Right kidney (tissue), 9 donors: ENCODE measurements at places on chromosomes 3 and 15.

DNA sequence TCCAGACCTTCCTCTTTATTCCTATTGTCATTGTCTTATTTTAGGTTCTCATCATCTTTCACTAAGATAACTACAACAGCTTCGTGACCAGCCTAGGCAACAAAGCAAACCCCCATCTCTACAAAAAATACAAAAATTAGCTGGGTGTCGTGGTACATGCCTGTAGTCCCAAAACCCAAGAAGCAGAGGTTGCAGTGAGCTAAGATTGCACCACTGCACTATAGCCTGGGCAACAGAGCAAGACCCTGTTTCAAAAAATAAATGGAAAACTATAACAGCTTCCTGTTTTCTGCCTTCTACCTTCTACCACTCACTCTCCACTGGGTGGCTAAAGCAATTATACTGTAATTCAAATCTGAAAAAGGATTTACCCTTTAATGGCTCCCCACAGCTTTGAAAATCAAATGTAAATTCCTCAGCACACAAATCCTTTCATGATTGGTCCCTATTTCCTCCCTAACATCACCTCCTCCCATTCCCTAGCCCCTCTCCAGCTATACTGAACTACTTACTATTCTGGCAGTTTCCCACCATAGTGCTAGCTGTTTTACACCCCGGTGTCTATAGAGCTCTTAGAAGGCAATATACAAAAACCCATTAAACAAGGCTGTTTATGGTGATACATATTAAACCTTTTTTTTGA lies 33.4 kb downstream of the LRRFIP2 start:
- DNase-seq = no peak

- no peak for DNase-seq
Measured at GRCh38 chr3:17201538-17201937, 316.8 kb downstream of the PLCL2 start.

DNA sequence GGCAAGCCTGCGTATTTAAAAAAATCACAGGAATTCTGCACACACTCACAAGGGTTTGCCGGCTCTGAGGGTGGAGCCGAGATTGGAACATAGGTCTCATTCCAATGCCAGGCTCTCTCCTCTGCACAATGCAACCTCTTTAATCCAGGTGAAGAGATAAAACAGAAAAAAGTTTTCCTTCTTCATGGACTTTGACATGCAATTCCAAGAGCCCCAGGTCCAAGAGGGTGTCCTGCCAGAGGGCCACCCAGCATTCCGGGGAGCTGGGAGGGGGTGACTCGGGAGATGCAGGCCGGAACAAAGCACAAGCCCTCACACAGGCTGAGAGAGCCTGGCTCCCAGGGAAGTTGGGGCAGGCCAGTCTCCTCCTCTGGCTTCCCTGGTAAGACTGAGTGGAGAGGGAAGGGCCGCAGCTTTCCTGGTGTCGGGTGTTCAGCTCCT lies 6.7 kb upstream of the SLC12A8 start:
- DNase-seq = peak; percentile 13

GRCh38 chr3:30342318-30343060 lies 263.9 kb upstream of the TGFBR2 start:
- DNase-seq = no peak

- DNase-seq = no peak
Measured at GRCh38 chr3:14741510-14741909, 66.6 kb downstream of the C3orf20 start.

- DNase-seq = no peak
Measured at GRCh38 chr3:58487140-58487886, 4.6 kb upstream of the KCTD6 start.

DNA sequence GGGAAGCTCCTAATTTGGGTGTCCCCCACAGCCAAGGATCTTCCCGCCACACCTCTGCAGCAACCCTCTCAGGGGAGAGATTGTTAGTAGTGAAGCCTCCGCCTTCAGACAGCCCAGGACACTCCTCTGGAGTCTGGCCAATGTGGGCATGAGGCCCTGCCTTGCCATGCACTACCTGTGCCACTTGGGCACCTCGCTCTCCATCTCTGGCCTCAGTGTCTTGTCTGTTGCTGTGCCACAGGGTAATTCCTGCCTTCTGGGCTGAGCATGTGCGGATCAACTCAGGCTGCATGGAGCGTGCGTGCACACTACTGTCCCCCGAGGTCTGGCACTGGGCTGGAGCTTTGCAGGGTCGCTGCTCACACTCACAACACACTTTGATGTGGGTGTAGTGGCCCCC lies 7.9 kb upstream of the MESP1 start:
- DNase-seq = no peak

DNA sequence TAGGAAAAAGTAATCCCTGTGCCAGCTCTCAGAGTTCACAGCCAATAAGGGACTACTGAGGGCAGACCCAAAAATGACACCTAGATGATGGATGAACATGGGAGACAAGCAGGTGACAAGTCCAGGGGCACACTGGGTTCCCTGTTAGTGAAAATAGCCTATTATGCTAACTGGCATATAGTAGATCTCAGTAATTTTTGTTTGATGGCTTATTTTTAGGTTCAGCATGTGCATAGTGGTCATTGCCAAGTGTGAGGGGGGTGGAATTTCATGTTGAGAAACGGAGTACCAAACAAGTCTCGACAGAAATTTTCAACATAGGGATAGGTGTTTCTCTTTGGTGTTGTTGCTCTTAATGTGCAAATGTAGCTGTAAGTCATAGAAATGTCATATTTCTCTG lies 6.4 kb upstream of the ITGB5 start:
- DNase-seq = no peak

DNA sequence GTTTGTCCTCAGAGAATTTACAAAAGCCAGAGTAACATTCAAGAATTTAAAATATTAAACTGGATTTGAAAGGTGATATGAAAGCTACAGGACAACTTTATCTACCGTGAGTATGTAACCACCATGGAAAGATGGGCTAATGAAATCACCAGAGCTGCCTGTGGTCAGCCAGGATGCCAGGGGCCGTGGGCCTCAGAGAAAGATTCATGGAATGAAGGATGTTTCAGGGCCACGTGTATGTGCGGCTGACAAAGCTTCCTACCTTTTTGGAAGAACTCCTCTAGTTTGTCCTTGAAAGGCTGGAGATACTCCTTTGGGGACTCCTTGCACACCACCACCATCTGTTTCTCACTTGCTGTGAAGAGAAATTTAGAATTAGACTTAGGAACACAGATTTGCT lies 138.9 kb downstream of the GREM1 start:
- DNase-seq = no peak

DNA sequence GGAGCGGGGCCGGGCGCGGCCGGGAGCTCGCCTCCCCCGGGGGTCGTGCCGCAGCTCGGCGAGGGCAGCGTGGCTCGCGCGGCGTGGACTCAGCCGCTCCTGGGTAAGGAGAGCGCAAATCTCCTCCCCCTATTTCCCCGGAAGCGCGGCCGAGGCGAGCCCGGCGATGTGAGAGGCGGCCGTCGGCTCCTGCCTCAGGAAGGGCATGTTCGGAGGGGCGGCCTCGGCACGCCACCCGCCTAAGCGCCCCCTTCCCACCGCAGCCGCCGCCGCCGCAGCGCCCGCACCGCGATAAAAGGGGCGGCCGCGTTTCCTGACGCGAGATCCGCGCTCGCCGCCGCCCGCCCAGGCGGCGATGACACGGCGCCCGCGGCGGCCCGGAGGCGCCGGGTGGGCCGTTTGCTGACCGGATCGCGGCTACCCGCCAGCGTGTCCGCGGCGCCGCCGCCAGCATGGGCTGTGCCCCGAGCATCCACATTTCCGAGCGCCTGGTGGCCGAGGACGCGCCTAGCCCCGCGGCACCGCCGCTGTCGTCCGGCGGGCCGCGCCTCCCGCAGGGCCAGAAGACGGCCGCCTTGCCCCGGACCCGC lies at the start of gene PDE8A:
PDE8A (plus strand) TSS at position 146 of the 590 bp plus-strand sequence; CDS start at position 453, 307 bp downstream.
- DNase-seq = peak; percentile 83

DNA sequence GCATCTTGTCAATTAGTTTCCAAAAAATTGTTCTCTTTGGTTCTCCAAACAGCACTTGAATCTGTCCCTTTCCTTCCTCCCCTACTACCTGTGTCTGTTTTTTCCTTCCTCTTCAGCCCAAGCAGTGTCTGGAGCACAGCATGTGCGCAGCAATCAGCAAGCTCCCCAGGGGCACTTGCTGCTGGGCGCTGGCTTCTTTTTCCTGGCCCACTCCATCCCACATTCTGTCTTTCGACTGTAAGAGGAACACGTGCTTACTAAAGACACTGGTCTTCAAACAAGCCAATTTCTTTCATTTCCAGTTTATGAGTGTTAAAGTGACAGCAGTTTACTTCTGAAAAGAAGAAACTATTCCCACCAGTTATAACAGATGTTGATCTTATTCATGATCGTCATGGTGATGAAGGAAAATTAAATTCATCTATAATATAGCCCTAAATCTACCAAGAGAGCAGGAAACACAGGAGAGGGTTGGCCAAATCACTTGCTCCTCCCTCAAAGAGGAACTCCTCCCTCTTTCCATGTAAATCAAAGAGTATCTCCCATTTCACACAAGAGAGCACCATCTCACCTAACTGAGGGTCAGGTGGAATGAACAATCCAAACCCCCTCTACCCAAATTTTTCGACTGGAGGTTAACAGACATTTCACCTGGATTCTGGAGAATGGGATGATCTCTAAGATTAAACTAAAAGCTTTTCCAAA lies 115.4 kb downstream of the IGF2BP2 start:
- no peak for DNase-seq

DNA sequence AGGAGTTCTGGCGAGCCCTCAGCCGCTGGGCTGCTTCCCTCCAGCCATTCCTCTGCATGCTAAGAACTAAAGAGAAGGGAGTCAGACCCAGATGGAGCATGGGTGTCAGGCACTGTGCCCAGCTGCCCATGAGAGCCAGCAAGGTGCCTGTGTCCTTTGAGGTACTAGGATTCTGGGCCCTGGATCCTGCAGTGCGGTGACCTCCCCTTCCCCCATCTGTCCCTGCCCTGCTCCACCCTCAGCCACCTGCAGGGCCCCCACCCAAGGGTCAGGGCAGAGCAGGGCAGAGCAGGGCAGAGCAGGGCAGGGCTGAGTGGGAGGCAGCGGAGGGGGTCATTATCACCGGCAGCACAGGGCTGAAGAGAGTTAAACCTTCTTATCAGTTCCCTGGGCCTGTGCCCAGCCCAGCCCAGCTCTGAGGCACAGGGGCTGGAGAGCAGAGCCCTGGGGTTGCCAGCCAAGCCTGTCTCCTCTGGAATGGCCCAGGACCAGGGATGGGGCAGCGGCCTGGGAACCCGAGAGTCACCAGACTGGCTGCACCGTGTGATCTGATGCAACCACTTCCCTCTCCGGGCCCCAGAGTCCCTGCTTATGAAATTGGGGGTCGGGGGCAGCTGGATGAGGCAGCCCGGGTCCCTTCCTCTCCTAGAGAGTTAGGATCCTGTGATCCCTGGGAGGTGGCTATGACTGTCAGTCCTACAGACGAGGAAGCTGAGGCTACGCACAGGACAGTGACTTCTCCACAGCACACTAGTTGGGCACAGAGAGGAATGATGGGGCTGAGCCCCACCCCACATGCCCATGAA lies 17.3 kb downstream of the ZDHHC19 start:
- no peak for DNase-seq

DNA sequence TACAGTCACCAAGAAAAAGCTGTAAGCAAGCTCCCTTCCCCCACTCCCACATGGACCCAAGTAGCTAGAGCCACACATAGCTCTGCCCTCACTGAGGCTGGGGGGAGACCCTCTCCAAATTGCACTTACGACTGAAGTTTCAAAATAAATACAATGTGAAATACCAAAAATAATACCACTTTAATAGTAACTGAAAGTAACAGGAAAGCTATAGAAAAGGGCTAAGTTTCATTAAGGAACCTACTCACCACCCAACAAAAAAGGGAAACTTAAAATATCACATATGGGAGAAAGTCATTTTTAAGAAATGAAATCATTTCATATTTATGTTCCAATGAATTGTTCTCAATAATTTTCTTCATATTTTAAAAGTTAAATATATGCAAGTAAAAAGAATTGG lies 130.4 kb upstream of the UBE2E2 start:
- DNase-seq = no peak

GRCh38 chr15:58087871-58088270 lies 22.4 kb upstream of the ALDH1A2 start:
- no peak for DNase-seq

DNA sequence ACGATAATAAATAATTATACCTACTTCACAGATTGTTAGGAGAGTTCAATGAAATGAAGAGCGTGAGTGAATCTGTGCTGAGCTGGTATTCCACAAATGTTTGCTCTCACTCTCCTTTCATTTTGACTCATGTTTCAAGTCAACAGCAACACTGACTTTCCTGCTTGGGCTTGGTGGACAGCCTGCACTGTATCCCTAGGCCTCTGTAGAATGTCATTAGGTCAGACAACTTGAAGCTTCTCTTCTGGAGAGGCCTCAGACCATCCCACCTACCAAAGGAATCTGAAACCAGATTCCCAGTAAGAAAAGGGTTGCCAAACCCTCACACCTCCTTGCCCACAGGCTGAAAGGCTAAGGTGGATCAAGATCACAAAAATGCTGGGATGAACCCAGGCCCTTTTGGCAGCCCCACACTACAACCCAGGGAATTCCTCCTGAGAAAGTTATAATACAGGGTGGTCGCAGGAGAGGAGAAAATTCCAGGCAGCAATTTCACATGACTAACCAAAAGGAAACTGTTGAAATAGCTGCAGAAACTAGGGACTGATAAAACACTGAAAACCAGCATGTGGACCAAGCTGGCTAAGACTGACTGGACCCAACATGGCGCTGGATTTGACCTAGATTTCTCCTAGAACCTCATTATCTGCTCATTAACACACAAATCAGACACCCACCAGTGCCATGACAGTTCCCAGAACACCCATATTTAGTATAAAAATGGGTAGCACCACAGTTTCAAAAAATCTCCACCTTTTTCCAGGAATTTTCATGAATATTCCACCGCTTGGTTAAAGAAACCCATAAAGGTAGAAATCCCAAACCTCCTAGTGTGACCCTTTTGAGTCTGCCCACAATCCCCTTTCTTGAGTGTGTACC lies 57.0 kb upstream of the ZNF148 start:
- DNase-seq = no peak

GRCh38 chr3:40582401-40583027 lies 57.8 kb downstream of the ZNF621 start:
- DNase-seq = no peak
